ENCODE measurements at places on chromosomes 3 and 15.

DNA sequence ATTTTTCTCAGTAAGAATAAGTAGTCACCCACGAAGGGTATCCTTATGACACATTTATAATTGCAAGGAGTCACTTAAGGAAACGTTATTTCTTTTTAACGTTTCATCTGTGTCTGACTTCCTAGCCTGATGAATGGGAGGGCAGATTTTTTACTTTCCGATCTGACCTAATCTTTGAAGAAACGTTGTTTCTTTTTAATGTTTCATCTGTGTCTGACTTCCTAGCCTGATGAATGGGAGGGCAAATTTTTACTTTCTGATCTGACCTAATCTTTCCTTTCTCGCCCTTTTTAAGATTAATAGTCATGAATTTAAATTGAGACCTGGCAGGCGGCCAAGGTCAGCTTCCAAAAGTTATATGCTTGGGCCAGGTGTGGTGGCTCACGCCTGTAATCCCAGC, 3.0 kb upstream of the KLHL6 start:
- DNase-seq: no peak

- no peak for DNase-seq
Measured at GRCh38 chr3:8599146-8599545, 45.5 kb downstream of the SSUH2 start.

DNA sequence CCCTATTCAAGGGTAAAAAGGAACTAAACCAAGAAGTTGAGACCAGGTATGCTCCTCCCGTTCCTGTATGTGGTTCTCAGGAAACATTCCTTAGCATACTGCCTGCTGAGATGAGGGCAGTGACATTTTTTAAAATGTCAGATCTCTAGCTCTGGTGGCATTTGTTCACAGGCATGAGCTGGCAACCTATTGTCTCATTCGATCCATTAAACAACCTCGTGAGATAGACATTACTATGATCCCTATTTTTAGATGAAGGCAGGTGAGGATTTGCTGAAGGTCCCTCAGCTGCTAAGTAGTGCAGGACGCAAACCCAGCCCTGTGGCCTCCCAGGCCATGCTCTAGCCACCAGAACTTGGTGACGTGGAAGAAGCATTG, 74.9 kb downstream of the SIDT1 start:
- DNase-seq: no peak

GRCh38 chr15:97141360-97141759, 810.9 kb downstream of the NR2F2 start:
- DNase-seq: no peak

GRCh38 chr3:130946882-130947281, 53.0 kb downstream of the ATP2C1 start:
- no peak for DNase-seq

- no peak for DNase-seq
Measured at GRCh38 chr3:71438904-71439303, 144.6 kb downstream of the FOXP1 start.

DNA sequence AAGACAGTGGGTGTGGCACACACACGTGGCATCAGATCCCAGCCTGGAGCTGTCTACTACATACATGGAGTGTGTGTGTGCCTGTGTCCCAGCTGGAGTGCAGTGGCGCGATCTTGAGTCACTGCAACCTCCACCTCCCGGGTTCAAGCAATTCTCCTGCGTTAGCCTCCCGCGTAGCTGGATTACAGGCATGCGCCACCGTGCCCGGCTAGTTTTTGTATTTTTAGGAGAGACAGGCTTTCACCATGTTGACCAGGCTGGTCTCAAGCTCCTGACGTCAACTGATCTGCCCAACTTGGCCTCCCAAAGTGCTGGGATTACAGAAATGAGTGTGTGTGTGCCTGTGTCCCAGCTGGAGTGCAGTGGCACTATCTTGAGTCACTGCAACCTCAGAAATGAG, 108.8 kb downstream of the IL12A start:
- no peak for DNase-seq

GRCh38 chr3:13514639-13515435, 34.1 kb upstream of the FBLN2 start:
- DNase-seq: no peak

DNA sequence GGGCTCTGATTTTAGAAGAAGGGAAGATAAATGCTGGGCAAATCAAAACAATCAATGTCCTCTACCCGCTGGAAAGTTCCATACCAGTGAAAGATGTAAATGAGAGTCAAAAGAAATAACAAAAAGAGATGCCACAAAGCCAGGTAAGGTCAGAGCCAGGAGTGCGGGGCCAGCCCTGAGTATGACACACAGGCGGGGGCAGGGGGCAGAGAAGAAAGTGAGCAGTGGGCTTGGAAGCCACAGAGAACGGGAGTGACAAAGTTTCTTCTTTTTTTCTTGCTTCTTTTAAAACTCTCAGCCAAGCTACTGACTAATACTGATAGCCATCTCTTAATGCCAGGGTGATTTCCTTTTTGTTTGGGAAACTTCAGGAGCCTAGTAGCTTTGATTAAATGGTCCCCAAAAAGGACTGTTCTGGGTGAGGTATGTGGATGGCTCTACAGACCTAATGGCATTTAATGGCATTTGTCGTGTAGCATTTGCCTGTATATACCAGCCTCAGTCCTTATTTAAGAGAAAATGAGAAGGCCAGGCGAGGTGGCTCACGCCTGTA, 23.1 kb upstream of the TSEN2 start:
- DNase-seq: no peak

DNA sequence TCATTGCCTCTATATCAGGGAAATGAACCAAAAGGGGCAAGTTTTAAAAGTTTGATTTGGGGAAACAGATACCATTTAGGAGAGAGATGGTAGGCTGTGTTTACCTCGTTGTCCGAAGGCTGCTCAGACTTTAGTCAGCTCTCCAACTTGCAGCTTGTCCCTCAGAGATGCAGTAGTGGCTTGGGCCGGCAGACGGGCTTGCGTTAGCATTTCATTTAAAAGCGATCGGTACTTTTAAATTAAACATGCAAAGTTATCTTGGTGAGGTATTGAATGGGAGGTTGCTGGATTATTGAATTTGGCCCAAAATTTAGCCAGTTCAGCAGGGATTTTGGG, 26.2 kb downstream of the EEFSEC start:
- DNase-seq: no peak

- DNase-seq: no peak
Measured at GRCh38 chr3:100496711-100497261, 4.4 kb downstream of the TMEM45A start.

GRCh38 chr3:194508491-194509453, 22.0 kb upstream of the ATP13A3 start:
- DNase-seq: no peak

DNA sequence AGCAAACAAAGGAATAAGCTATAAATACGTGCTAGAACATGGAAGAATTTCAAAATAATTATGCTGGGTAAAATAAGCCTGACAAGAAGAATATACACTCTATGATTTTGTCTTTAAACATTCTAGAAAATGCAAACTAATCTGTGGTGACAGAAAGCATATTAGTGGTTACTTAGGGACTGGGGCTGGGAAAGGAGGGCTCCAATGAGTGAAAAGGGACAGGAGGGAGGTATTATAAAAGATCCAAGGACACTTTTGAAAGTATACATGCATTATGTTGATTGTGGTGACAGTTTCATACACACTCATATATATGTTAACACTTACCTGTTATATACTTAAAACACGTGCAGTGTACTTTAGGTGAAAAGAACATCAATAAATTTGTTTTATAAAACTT, 23.0 kb downstream of the MYH15 start:
- no peak for DNase-seq

DNA sequence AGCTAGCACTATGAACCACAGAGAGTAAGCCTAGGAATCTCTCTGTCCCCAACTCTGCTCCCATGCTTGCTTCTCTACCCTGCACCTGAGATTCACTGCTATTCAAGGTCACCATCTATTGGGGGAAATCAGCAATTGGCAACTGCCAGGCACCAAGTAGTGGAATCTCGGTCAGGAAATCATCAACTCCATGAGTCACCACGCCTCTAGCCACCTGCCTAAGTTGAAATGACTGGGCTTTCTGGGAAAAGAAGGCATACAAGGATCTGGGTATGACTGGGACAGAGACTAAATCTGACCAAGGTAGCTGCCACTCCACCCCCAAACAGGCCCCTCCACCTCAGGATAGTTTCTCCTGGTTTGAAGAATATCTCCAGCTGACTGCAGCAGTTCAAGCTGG, 464.1 kb upstream of the CBLB start:
- no peak for DNase-seq

- DNase-seq: no peak
Measured at GRCh38 chr3:146637871-146638270, 32.7 kb upstream of the PLSCR5 start.

DNA sequence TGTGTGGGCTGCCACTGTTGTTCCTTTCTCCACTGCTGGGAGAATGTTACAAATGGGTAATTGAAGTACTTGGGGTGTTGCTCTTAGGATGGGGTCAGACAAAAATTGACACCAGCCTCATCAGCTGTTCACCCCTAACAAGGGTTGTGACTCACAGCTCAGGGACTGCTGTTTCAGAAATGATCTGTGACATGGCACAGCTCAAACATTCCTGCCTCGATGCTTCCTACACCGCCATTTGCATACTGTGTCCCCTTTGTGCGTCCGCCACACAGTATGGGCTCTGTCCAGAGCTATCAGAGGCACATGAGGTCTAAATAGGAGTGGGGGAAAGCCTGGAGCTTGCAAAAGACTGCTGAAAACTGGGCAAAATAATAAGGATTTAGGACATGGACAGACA, 43.9 kb downstream of the CCNL1 start:
- no peak for DNase-seq

DNA sequence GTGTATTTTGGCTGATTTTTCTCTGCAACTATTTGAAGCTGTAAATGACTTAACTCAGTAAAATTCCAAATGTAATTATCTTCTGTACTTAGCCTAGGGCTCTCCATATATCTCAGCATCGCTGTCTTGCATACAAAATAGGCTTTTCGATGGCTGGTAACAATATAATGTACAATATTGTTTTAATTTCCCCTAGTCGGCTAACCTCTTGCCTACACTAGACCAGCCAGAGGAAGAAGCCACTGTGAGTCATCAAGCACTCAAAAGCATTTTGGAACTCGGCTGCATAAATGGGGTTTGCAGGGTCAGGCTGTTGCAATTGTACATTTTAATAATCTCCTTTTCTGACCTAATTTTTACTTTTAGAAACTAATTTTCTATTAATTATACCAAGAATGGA, 583.8 kb downstream of the FOXP1 start:
- DNase-seq: no peak

GRCh38 chr3:76651784-76652183, 388.1 kb upstream of the ROBO2 start:
- DNase-seq: peak; percentile 14

DNA sequence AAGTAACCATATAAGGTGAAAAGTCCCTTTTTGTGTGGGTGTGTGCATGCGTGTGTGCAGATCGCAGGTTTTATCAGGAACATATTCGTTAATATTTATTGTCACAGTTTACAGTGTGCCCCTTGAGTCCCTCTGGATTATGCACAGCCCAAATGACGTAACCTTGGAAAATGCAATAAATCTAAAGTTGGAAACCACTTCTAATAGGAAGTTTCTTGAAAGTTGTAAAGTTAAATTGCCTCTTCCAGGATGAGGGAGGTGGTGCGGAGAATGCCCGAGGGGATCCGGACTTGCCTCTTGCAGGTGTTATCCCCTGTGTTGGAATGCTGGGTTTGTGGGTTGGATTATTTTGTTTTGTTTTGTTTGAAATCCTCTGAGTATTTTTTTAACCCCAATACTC, 143.3 kb downstream of the CMSS1 start:
- no peak for DNase-seq

DNA sequence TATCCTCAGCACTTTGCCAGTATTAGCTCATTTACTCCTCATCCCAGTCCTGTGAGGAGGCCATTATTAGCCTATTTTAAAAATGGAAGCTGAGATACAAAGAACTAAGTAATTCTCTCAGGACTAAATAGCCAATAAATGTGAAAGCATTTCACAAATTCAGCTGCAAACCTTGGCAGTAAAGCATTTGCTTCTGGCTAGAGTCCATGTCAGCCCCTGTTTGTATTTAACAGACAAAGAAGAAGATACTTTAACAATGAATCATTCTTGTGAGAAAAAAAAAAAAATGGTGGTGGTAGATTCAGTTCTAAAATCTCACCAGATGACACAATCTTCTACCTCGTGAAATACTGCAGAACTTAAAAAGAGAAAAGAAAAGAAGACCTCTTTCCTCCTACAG, 85.0 kb upstream of the CNTN6 start:
- no peak for DNase-seq

DNA sequence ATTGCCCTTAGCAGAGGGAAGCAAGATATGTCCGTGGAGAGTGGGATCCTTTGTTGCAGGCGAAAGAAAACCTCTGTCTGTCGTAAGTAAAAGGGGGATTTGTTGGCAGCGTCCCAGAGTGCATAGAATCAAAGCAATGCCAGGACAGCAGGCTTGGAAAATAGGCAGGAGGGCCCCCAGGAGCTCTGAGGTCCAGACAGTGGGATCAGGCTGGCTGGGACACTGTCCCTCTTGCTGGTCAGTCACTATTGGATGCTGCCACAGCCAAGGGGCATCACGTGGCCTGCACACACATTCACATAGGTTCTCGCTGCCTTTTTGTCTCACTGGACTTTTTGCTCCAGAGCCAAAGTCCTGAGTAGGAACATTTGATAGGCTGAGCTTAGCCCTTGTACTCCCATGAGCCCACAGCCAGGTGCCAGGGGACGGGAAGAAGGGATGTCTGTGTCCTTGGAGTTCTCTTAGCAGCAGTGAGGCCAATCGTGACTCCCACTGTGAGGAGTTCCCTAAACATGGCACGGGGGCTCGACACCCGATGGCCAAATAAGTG, 10.7 kb downstream of the MUC20 start:
- DNase-seq: no peak

GRCh38 chr3:53813229-53813628, 33.0 kb downstream of the CHDH start:
- DNase-seq: no peak

GRCh38 chr3:149917124-149917667, 53.5 kb downstream of the PFN2 start:
- no peak for DNase-seq

DNA sequence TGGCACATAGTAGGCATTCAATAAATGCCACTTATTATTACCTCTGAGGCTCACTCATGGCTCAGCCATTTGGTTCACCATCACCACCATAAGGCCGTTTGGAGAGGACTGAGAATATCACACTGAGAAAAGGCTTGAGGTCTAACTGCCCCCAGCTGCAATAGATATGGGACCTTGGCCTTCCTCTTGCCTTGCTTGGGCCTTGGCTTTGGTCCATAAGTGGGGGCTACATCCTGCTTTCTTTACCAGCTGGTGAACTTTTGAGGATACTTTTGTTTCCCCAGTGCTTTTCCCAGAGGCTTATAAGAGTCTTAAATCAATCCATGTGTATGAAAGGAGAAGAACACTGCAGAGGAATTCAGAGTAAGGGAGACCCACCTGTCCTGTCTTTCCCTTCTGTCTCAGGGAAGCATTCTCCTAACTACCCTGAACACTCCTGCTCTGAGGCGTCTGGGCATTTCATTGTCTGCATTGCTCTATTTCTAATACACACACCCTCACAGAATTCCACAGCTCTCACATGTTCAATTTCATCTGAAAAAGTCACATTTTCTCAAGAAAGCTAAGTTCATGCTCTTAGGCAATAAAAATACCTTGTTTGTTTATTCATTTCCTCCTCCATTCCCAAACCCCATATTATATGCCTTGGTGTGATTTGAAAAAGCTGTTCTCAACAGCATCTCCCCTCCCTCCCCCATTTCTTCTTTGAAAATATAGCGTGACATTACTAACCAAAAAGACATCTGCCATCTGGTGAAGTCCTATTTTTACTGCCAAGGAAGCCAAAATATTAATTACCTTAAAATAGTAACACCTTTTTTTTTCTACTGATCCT, 22.5 kb upstream of the KCNMB2 start:
- no peak for DNase-seq

All from neural progenitor cell (in vitro differentiated cells).